ENCODE measurements at places on chromosomes 12 and 14.

DNA sequence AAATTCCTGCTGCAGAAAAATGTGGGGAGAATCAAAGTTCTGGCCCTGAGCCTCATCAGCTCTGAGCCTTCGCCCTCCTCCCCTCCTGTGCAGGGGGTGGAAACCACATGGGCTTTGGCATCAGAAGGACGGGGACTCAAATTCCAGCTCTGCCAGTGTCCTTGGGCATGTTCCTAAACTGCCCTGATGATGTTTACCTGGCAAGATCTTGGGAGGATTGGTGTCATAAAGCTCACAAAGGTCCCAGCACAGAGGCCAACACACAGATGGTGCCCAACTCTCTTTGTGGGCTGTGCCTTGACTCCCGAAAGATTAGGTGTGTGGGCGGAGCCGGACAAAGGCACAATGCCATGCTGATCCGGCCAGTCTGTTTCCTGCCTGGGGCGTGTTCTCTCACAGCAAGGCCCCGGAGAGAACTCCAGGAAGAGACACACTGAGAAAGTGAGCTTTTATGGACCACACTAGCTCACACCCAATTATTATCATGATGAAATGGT is 20.5 kb upstream of the CLMN start:
- no peak for DNase-seq

DNA sequence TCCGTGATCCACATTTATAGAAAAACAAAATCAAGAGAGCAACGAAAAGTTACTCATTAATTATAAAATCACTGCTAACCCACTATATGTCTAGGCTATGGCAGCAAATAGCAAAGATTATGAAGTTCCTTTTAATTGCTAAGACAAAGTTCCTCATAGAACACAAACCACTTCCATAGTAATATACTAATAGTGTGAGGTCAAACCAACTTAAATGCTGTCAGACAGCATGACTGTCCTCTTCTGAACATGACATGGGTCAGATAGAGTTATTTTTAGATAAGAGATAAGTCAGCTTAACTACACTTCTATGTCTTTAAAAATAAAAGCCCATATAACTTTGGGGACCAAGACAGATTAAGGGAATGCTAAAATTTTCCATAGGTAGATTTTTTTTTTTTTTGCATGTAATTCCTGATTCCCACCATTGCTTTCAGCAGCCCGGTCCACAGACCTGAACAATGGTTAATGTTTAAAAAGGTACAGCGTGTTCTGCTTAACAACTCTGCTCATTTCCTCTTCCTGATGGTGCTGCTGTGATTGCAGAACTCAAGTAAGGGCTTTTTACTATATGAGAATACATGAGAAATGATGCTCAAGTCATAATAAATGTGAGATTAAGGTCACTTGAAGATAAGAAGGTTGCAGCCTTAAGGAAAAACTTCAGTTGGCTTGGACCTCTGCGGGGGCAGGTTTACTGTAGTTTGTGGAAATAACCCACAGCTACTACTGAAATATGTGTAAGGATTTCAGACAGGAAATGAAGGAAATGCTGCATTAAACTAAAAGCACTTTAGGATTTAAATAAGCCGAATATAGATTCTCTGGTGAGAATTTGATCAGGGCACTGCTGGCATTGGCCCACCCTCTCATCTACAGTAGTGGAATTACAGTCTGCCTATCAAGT is 37.7 kb upstream of the DUSP6 start:
- DNase-seq: no peak

GRCh38 chr14:28762955-28763326 is 3.6 kb upstream of the FOXG1 start:
- no peak for DNase-seq

- no peak for DNase-seq
These were observed 229.2 kb downstream of the EMP1 start for GRCh38 chr12:13425766-13426165.

DNA sequence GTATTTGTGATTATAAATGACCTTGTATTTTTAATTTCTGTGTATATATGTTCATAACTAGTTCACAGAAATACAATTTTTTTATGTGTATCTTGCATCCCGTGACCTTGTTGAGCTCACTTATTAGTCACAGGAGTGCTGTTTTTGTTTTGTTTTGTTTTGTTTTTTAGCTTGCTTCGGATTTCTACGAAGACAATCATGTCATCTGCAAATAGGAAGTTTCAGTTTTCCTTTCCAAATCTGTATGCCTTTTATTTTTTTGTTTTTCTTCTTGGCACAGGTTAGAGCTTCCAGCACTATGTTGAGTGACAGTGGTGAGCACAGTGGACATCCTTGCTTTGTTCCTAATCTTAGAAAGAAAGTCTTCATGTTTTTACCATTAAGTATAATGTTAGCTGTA is 229.2 kb upstream of the GARIN6 start:
- no peak for DNase-seq

GRCh38 chr12:90896164-90896563 is 58.8 kb downstream of the CCER1 start:
- DNase-seq: no peak

DNA sequence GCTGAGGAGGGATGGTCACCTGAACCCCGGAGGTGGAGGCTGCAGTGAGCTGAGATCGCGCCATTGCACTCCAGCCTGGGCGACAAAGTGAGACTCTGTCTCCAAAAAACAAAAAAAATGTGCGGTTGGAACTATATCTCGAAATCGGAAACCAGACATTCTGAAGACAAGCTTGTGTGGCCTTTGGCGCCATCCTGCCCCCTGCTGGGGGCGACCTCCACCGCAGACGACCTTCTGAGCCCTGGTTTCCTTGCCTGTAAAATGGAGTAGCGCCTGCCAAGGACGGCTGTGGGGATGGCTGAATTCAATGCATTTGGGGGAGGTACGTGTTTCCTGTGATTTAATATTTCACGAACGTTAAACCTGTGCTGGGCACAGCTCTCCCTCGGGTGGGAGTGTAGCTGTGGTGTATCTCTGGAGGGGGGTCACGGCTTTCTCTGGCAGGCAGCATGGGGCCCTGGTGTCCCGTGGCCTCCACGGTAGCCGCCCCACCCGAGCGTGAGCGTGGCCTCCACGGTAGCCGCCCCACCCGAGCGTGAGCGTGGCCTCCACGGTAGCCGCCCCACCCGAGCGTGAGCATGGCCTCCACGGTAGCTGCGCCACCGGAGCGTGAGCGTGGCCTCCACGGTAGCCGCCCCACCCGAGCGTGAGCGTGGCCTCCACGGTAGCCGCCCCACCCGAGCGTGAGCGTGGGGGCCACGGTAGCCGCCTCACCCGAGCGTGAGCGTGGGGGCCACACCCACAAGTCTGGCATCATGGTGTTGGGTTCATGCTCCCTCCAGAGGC is 55.3 kb downstream of the LRCOL1 start:
- no peak for DNase-seq

- no peak for DNase-seq
These were observed 59.3 kb upstream of the SLC24A4 start for GRCh38 chr14:92263681-92264080.

GRCh38 chr12:62268956-62269355 is 8.8 kb downstream of the USP15 start:
- no peak for DNase-seq

DNA sequence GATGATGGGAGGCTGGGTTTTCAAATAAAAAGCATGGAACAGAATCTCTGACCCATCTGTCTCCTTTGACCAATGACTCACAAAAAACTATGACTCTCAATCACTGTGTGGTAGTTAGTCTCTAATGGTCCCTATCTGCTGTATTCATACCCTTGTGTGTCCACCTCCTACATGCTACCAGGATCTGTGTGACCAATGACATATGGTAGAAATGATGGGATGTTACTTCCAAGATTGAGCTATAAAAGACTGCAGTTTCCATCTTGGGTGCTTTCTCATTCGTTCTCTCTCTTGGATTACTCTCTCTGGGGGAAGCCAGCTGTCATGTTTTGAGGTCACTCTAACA is 144.7 kb upstream of the BTG1 start:
- no peak for DNase-seq

GRCh38 chr14:91283666-91284065 is 39.2 kb upstream of the GPR68 start:
- DNase-seq: no peak

GRCh38 chr14:36066636-36067035 is 109.9 kb downstream of the PTCSC3 start:
- DNase-seq: no peak

- DNase-seq: no peak
These were observed 167.3 kb downstream of the PLCZ1 start for GRCh38 chr12:18570543-18570942.

- DNase-seq: no peak
These were observed 938 bp upstream of the SLC6A13 start for GRCh38 chr12:263574-263973.

DNA sequence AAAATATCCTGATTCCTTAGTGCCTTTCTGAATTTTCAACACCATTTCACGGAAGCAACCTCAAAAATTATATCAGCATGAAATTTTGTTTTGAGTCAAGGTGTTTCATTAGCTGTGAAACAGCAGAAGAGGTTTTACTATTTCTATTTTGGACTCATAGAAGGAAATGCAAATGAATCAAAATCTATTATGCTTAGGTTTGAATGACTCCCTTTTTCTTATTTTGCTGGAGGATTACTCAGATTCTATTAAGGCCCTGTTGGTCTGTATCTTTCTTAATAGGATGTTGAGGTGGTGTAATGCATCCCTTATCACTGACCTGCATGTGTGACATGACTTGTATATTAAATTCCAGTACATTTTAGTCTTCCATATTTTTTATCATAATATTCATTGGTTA is 165.8 kb downstream of the TMTC2 start:
- no peak for DNase-seq

GRCh38 chr12:52945389-52946232 is 3.3 kb upstream of the KRT18 start:
- DNase-seq: no peak

- DNase-seq: no peak
These were observed 11.3 kb downstream of the CFAP54 start for GRCh38 chr12:96500693-96501092.

Measured in dorsolateral prefrontal cortex (tissue), 122 donors.